ENCODE measurements at places on chromosomes 7 and 10. TPM values are rescaled to one million over a fixed set of nuclear protein-coding genes. Genes with fewer than 3 reads are reported as not detected.

DNA sequence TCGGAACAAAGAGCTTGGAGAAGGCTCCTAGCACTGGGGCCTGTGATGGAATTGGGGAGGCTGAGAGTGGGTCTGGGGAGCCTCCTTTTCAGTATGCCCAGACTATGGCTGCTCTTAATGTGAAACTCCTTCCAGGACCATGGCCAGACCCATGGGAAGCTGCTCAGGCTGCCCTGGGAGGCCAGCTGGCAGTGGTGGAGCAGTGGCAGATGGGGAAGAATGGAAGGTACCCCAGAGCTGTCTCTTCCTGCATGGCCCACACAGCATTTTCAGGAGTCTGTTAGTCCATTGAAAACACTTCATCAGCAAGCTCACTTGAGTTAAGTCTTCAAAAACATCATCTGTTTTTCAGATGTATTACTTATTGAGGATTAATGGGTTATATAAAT is 18.5 kb downstream of the NACAD start:
- no peak for DNase-seq

ACBD7 gene
- total RNA-seq, result not detected

- DNase-seq, result no peak
Measured at GRCh38 chr7:21507627-21508343, 35.1 kb upstream of the DNAH11 start.

ATOH7 gene
- total RNA-seq, result not detected

- DNase-seq, result no peak
Measured at GRCh38 chr10:94214481-94214893, 148.3 kb downstream of the NOC3L start.

DNA sequence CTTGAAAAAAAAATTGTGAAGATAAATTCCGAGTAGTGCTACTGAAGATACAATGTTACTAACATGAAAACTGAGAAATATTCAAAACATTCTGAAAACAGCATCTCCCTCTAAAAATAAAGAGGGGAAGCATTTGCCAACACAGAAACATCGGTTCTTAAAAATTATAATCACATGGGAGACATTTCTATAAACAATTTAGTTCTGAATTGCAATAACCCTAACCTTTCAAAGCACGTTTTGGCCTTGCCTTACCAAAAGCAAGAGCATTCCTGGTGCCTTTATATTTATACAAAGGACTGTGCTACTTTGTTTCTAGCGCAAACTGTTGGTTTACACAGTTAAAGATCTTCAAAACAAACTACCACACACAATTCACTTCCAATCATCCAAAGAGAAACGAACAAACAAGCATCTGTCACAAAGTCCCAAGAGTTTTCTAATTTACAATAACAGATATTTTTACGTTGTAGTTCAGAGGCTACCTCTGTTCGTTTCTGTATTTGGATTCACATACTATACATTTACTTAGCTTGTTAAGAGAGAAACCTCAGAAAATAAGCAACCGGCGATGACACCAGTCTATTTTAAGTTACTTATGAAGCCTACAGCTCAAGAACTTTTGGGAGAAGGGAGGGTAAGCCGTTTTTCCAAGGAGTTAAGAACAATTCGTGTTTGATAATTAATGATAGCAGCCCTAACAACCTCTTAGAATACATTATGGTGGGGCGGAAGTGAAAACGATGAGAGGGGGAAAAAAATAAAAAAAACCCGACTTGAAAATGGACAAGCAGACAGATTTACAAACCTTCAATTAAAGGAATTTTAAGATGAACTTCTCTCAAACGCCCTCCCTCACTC is 1.3 kb downstream of the ABI1 start:
- no peak for DNase-seq

- DNase-seq, result no peak
Measured at GRCh38 chr7:31875424-31875823, 188.4 kb downstream of the PPP1R17 start.

GRCh38 chr10:88392222-88392621 is 190.9 kb downstream of the RNLS start:
- no peak for DNase-seq

DNA sequence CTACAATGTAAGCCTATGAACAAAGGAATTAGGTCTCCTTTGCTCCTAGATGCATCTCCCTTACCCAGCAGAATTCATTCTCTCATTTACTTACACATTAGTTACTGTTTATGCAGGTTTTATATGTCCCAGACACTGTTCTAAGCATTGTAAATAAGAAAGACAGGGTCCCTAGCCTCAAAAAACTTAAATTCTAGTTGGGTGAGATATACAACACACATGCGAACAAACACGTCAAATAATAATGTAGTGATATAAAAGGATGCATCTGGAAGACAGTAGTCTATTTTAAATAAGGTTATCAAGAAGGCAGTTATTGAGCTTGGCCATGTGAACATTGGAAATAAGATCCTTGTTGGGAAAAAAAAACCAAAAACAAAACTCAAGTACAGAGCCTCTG is 479.7 kb downstream of the DNAJB9 start:
- DNase-seq, result no peak

GIMAP5 gene
- total RNA-seq, result 26.9 TPM

- DNase-seq, result no peak
Measured at GRCh38 chr10:75098902-75099673, 12.4 kb upstream of the SAMD8 start.

ZNF862 gene
- 9.1 TPM for total RNA-seq

TCAF2 gene
- 1.6 TPM for total RNA-seq

DPP6 gene
- total RNA-seq, result 24.8 TPM

- DNase-seq, result no peak
Measured at GRCh38 chr7:157674027-157674714, 337.4 kb downstream of the DNAJB6 start.

GIMAP4 gene
- total RNA-seq, result 29.2 TPM

DNA sequence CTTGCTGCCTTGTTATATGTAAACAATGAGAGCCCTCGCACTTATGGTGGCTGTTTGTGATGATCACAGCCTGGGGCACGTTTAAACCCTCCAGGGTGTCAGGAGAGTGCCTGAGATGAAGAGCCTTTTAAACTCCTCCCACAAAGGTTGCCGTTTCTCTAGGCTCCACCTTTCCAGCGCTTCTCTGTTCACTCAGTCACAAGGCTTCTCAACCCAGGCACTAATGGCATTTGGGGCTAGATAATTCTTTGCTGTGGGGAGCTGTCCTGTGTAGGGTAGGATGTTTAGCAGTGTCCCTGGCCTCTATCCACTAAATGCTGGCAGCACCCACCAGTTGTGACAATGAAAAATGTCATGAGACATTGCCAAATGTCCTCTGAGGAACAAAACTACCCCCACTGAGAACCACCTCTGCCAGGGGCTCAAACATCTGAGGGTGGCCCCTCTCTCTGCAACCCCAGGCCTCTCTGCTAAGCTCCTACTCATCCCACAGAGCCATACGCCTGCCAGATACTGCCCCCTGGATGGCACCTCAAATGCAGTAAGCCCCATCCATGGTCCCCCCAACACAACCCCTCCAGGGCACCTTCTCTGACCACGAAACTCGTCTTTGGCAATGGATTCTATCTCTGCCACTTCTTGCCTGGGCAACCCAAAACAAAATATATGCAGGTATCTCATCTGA is 144.3 kb upstream of the ZMIZ1 start:
- DNase-seq, result no peak

Data from esophagus muscularis mucosa (tissue), 4 donors.